NCI-H2081 treated with DMSO at 0.1 percent for 48 hours (cell line): ENCODE measurements at places on chromosomes 6 and 20.

DNA sequence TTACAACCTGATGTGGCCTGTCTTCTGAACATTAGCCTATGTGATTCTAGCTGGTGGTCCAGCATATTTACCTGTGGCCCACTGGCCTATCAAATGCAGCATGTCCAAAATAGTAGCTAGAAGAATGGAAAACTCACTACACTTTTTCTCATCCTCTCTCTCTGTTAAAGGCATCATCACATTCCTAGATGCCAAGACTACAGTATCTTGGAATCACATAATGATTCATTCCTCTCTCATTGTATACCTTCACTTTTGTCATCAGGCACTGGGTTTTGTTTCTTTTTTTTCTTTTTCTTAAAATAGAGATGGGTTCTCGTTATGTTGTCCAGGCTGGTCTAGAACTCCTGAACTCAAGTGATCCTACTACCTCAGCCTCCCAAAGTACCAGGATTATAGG lies 45.0 kb downstream of the FAM83B start:
- no peak for DNase-seq

GRCh38 chr6:82902290-82902689 lies 163.4 kb downstream of the UBE3D start:
- DNase-seq = no peak

DNA sequence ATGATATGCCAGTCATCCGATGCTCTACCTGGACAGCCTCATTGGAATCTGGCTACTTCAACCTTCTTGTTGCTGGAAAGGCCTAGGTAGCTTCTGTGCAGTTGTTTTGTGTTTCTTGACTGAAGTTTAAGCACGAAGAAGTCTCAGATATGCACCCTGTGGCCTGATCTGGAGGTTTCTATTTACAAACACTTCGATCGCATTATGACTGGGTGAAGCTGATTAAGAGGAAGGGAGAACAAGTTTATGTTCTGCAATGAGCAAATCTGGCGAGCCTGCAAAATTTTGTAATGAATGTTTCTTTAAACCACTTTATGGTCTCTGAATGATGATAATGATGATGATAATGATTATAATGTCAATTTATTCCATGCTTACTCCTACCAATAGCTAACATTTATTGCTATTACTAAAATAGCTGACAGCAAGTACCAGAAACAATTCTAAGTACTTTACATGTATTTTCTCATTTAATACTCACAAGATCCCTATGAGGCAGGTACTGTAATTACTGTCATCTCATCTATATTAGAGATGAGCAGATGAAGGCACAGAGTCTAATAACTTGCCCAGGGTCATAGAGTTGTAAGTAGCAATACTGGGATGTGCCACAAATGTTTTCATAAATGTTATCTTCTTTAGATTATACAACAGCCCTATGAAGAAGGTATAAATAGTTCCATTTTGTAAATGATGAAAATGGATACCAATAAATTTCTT lies 126.1 kb upstream of the UST start:
- DNase-seq = no peak

DNA sequence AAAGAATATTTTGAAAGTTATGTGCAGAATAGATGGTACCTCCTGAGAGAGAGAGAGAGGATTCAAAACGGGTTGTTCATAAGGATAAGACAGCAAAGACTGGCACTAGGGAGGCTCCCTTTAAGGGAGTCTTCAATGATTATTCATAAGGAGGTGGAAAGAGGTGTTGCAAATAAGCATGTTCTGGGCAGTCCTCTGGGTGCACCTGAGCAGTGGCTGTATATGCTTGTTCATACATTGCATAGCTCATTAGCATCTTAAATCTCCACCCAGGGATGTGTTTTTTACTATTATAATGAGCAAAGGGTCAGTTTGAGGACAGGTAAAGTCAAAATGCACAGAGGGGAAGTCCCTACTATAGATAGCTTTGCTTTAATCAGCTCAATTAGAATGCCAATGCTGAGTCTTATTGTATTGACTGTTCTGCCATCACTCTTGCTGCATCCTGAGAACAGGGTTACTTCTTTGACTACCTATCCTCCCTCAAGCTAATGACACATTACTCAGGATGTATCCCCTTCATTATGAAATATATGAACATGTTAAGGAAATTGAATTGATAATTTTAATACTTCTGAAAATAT lies 10.0 kb upstream of the SIRPG start:
- no peak for DNase-seq

DNA sequence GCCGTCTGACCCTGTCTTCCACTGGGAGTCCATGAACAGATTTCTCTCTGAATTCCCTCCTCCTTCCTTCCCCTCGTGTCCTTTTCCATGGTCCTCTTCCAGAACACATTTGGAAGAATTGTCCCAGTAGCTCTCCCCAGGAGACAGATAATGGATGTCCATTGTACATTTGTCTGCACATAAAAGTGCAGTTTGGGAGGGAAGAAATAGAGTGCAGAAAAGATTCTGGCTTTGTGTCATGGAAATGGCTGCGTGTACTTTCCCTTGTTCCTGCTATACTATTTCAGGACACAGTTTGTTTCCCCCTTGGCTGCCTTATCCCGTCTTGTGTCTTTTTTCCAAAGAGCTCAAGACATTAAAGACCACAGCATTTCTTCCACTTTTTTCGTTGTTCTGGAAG lies 127.6 kb downstream of the SYNDIG1 start:
- DNase-seq = no peak

DNA sequence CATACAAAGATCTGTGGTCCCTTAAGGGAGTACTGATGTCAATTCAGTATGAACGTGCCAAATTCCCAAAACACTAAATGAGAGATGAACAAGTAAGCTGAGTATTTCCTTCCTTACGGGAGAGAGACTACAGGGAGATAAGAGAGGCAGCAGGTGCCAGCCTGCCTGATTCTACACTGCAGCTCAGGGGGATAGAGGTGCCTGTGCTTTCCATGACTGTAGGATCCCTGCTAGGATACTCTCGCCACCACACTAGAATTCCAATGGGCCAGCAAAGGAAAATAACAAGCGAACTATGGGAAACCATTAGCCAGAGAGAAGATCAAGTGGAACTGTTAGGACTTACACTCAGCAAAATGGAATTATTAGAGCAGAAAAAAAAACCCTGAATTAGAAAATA lies 198.5 kb upstream of the BTBD3 start:
- DNase-seq = no peak

GRCh38 chr6:131443514-131443913 lies 129.5 kb upstream of the ARG1 start:
- no peak for DNase-seq

DNA sequence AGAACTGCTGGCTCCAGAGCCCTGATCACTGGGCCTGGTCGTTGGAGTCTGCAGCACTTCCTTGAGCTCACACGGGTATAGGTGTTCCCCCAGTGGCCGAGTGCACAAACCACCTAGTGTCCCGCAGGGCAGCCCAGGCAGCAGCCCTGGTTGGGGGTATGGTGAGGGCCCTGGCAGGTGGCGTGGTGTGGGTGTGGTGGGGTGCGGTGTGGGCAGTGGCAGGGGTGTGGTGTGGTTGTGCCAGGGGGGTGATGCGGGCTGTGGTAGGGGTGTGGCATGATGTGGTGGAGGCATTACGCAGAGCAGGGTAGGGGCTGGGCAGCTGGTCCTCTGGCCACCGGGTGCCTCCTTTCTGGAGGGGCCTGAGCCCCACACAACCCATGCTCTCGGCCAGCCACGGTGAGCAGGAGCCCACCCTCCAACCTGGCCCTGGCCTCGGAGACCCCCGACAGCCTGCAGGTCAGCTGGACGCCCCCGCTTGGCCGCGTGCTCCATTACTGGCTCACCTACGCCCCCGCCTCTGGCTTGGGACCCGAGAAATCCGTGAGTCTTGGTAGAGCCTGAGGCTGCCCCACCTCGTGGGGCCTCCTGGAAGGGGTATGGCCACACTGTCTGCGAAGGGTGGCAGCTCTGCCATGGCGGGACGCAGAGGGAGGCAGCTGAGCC lies 20.5 kb downstream of the COL20A1 start:
- no peak for DNase-seq

GRCh38 chr6:4902363-4902762 lies 101.5 kb downstream of the RPP40 start:
- DNase-seq = no peak

GRCh38 chr6:129135451-129135850 lies 252.5 kb downstream of the LAMA2 start:
- DNase-seq = no peak

GRCh38 chr6:44804546-44805159 lies 417.1 kb downstream of the CDC5L start:
- no peak for DNase-seq

- DNase-seq = no peak
These were observed 9.2 kb upstream of the EFHC1 start for GRCh38 chr6:52410979-52411378.

GRCh38 chr6:170285482-170285881 lies 5.4 kb downstream of the DLL1 start:
- no peak for DNase-seq

DNA sequence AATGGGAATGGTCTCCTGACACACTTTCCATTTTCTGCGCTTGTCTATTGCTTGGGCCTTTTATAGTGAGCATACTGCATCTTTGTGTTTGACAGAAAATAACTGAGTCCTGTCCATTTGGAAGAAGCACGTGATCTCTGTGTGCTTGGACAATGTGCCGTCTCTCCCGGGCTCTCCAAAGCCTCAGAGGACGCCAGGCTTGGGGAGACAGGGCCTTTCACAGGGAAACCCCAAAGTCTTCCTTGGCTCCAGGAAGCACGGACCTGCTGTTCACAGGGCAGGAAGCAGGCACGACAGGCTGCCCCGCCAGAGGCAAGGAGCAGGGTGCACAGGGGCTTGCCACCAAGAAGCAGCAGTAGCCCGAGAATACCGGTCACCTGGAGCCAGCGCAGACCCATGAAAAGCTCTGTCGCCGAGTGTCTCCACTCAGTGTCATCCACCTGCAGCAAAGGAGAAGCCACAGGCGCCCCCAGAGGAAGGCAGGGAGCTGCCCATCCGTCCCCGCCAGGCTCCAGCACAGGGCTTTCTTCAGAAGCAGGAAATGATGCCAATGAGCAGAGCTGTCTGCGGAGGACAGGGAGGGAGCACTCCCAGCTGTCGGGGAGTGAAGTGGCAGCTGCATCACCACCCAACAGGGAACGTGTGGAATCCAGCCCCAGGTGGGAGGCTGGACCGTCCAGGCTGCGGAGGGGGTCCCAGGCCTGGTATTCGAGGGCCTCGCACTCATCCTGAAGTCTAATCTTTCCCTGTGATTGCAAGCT lies 135.1 kb downstream of the AGPAT4 start:
- DNase-seq = no peak

DNA sequence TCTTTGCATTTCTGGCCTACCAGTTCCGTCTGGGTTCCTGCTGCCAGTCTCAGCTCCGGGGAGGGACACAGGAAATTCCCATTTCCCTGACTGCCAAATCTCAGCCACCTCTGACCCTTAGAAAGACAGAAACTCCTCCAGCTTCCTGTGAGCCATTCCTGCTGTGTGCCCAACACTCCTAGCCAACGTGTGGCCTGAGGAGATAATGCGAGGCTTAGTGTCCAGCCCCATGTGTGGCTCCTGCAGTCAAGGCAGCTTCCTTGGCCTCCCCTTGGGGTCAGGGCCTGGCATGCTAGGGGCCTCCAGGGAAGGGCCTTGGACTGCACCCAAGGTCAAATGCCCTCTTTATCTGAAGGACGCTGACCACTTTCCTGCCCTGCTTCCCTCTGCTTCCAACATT lies 45.1 kb downstream of the MAFB start:
- DNase-seq = no peak

DNA sequence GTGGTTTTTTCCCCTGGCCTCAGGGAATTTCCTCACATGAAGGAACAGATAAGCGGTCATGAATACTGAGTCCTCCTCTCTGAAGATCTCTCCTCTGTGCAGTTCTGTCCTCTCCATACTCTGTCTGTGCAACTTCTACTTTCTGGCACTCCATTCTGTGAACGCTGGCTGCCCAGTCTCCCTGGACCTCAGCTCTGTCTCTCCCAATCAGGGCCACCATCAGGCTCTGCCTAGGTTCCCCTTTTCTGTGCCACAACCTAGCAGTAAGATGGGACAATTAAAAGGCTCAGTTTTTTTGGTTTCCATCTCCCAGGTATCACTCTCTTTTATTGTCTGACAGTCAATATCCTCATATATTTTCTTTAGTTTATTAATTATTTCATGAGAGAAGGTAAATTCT lies 4.8 kb upstream of the ADGB start:
- no peak for DNase-seq

GRCh38 chr6:117729613-117730012 lies 54.3 kb downstream of the NUS1 start:
- DNase-seq = no peak

DNA sequence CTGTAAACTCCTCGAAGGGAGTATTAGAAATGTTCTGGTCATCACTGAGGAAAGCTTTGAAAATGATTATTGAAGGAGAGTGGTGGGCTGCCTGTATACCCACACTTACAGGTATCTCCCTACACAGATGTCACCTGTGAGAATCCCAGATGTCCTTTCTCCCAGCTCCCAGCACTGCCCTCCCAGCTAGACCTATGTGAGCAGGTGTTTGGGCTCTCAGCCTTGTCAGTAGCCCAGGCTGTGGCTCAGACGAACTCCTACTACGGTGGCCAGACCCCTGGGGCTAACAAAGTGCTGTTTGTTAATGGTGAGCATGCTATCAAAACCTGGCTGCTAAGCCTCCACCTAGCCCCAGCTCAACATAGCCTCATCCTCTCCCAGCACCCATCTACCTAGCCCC lies 7.1 kb downstream of the PRSS16 start:
- no peak for DNase-seq

- DNase-seq = no peak
These were observed 87.1 kb downstream of the TMEM242 start for GRCh38 chr6:157236040-157236725.

DNA sequence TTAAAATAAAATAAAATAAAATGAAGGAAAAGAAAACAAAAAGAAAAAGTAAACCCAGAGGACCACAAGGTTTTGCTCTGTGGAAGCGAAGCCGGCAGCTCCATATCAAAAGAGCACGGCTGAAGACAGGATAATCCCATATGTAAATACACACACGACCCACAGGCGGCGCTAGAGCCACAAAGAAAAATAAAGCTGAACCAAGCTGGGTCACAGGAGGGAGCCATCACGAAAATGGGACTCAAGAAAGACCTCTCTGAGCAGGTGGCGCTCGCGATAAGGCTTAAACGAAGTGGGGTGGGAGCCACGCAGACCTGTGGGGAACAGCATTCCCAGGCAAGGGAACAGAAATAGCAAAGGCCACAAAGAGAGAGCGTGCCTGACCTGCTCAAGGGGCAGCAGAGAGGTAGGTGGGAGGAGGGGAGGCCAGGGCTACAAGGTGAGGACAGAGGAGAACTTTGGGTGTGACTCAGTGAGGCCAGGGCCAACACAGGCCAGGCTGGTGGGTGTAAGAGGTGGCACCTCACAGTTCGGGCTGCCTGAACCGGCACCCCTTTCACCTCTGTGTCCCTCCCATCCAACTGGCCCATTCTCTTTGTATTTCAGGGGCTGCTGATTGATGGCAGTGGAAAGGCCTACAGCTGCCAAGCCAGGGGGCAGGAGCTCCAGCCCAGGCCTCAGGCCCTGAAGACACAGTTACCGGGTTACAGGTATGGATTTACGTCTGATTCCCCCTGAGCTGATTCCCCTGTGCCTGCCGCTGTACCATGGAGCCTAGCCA lies 26.0 kb downstream of the PTGIS start:
- no peak for DNase-seq

- no peak for DNase-seq
These were observed 152.2 kb downstream of the OPN5 start for GRCh38 chr6:47934023-47934422.
